ENCODE measurements at places on chromosomes 16 and 17.

- DNase-seq, result no peak
Observed at GRCh38 chr17:78105101-78105500, 23.5 kb downstream of the TMC6 start.

DNA sequence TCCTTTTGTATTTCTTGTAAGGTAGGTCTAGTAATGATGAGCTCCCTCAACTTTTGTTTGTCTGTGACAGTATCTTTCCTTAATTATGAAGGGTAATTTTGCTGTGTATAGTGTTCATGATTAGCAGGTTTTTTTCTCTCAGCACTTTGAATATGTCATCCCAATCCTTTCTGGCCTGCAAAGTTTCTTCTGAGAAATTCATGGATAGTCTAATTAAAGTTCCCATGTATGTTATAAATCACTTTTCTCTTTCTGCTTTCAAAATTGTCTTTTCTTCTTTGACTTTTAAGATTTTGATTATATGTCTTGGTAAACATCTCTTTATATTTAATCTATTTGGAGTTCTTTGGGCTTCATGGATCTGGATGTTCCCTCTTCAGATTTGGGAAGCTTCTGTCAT is 54.3 kb upstream of the ZKSCAN2 start:
- no peak for DNase-seq

DNA sequence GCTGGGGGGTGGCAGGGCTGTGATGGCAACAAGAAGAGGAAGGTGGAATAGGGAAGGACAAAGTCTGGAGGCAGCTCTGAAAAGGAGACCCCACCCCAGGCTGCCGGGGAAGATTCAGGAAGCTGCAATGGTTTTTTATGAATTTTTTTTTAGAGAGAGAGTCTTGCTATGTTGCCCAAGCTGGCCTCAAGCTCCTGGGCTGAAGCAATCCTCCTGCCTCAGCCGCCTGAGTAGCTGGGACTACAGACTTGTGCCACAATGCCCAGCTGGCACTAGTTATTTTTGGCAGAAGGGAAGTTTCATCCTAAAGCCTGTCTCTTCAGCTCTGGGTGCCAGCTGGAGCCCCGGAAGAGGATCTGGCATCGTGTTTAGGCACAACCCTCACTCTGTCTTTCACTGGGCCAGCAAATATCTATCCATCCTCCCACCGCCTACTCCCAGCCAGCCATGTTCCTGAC is 1.3 kb upstream of the CES3 start:
- no peak for DNase-seq

- DNase-seq, result no peak
Observed at GRCh38 chr16:67800338-67800926, 5.9 kb downstream of the RANBP10 start.

DNA sequence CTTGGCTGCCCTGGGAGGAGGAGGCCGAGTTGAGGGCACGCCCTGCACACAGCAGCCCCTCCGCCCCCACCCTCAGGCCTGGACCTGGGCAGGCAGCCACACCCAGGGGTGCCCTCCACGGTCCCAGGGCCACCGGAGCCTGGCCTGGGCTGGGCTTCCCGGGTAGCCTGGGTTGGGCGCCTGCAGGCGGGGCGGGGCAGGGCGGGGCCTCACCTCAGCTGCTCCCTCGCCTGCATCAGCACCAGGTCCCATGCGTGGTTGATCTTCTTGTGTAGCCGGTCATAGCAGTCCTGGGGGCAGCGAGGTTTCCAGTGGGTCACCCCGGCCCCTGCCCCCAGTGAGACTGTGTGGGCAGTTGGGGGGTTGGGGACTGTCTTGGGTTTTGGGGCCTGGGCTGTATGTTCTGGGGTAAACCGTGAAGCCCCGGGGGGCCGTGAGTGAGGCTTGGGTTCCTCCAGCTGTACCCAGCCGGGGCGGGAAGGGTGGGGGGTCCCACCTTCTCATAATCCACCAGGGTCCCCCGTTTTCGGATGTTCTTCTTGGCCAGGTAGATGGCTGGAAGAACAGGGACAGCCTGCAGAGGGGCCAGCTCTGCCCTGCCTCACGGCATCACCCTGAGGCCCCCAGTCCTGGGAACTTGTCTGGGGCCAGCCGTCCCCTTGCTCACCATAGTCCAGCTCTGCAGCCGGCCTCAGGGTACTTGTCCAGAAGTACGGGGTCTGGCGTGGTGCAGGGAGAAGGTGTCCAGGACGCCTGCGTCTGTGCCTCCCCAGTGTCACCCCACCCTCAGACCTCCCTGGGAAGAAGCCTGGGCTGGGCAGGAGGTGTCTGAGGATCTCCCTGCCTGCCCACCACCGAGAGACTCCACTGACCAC is 2.0 kb downstream of the RGS11 start:
- peak; percentile 63 for DNase-seq
